ENCODE measurements at places on chromosomes 16 and 17.

DNA sequence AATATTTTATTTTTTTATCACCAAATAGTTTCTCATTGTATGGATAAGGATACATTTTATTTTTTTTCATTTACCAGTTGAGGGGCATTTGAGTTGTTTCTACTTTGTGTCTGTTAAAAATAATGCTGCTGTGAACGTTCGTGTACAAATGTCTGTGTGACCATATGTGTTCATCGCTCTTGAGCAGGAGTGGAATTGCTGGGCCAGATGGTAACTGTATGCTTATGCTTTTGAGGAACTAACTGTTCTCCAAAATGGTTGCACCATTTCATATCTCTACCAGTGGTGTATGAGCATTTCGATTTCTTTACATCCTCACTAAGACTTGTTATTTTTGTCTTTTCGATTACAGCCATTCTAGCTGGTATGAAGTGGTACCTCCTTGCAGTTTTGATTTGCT, 212.5 kb upstream of the N4BP1 start:
- no peak overlapping the region for H3K27ac ChIP-seq
- no peaks in the 10 kb centered on the region for H3K36me3 ChIP-seq
- no peak overlapping the region for H3K4me3 ChIP-seq
- no peak for DNase-seq
- no peaks in the 10 kb centered on the region for H3K4me1 ChIP-seq
- H3K27me3 ChIP-seq: no peaks in the 10 kb centered on the region

GRCh38 chr17:77182205-77183172, 41.7 kb downstream of the SEC14L1 start:
- no peaks in the 10 kb centered on the region for H3K36me3 ChIP-seq
- peak overlapping the region; percentile 30 for H3K4me3 ChIP-seq
- no peaks in the 10 kb centered on the region for H3K27me3 ChIP-seq
- H3K4me1 ChIP-seq: peaks cover 37% of the 10 kb centered on the region
- DNase-seq: peak; percentile 16
- H3K27ac ChIP-seq: peak overlapping the region; percentile 79

- H3K4me1 ChIP-seq: peaks cover 16% of the 10 kb centered on the region
- H3K36me3 ChIP-seq: no peaks in the 10 kb centered on the region
- peak overlapping the region; percentile 60 for H3K4me3 ChIP-seq
Measured at GRCh38 chr17:27846042-27846655, 45.8 kb upstream of the NOS2 start.

GRCh38 chr17:20008242-20009051, 712 bp upstream of the SPECC1 start:
- peaks cover 8% of the 10 kb centered on the region for H3K4me1 ChIP-seq
- peak overlapping the region; percentile 82 for H3K4me3 ChIP-seq
- DNase-seq: peak; percentile 22
- H3K27me3 ChIP-seq: peaks cover 41% of the 10 kb centered on the region

DNA sequence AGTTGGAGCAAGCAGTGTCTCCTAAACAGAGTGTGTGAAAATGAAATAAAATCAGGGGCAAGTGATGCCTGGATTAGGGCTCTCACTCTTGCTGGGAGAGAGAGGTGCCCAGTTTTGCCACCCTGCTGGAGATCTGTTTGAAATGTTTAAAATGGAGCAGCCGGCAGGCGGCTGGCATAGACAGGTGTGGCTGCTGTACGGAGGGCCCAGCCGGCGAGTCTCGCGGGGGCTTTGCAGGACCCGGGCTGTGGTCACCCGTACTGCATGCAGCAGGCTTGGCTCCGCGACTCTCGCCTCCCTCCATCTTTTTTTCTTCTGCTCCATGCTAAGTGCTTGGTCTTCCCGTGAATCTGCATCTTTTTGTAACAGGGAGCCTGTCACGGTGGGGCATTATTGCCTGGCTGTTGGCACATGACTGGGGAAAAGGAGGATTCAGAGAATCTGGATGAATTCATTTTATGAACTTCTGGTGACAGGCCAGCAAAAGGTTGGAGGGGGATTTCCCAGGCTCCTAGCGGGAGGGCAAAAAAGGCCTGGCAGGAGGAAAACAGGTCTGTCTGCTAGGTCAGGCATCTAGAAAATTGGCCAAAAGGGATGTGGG, 1.8 kb downstream of the ZNRF1 start:
- H3K27ac ChIP-seq: no peak overlapping the region
- H3K4me3 ChIP-seq: peak overlapping the region; percentile 78
- H3K27me3 ChIP-seq: peaks cover 12% of the 10 kb centered on the region

- H3K4me1 ChIP-seq: peaks cover 6% of the 10 kb centered on the region
- DNase-seq: no peak
- no peak overlapping the region for H3K4me3 ChIP-seq
- H3K36me3 ChIP-seq: no peaks in the 10 kb centered on the region
Measured at GRCh38 chr17:7712111-7712771, 5.3 kb upstream of the DNAH2 start.

GRCh38 chr17:55056526-55056925, 88.0 kb downstream of the STXBP4 start:
- no peaks in the 10 kb centered on the region for H3K4me1 ChIP-seq
- H3K27me3 ChIP-seq: no peaks in the 10 kb centered on the region
- H3K36me3 ChIP-seq: no peaks in the 10 kb centered on the region
- no peak for DNase-seq
- no peak overlapping the region for H3K27ac ChIP-seq

GRCh38 chr16:72978212-72978611, 69.7 kb downstream of the ZFHX3 start:
- H3K27me3 ChIP-seq: no peaks in the 10 kb centered on the region
- H3K27ac ChIP-seq: no peak overlapping the region
- no peaks in the 10 kb centered on the region for H3K36me3 ChIP-seq
- H3K4me3 ChIP-seq: no peak overlapping the region

DNA sequence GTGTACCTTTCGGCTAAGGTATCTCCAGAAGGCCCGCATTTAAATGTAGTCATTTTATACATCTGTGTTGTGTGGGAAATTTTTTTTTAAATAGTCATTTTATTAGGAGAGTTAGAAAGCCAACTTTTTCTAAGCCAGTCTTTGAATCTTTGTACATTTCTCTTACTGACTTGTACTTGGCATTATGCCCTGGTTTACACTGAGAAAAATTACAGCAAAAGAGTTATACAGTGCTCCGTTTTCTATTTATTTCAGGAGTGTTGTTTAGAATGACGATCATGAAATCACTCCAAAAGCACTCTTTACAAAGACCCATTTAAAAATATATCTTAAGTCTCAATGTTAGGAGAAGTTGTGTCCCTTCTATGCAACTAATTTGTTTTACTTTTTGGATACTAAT, 91.8 kb downstream of the CYB561 start:
- no peaks in the 10 kb centered on the region for H3K4me1 ChIP-seq
- no peak for DNase-seq
- no peaks in the 10 kb centered on the region for H3K27me3 ChIP-seq
- H3K27ac ChIP-seq: no peak overlapping the region
- H3K36me3 ChIP-seq: no peaks in the 10 kb centered on the region
- no peak overlapping the region for H3K4me3 ChIP-seq

- H3K27me3 ChIP-seq: no peaks in the 10 kb centered on the region
- H3K4me1 ChIP-seq: peaks cover 26% of the 10 kb centered on the region
- peaks cover 28% of the 10 kb centered on the region for H3K36me3 ChIP-seq
- no peak overlapping the region for H3K4me3 ChIP-seq
- no peak for DNase-seq
Measured at GRCh38 chr17:19939993-19940721, 37.5 kb downstream of the AKAP10 start.

DNA sequence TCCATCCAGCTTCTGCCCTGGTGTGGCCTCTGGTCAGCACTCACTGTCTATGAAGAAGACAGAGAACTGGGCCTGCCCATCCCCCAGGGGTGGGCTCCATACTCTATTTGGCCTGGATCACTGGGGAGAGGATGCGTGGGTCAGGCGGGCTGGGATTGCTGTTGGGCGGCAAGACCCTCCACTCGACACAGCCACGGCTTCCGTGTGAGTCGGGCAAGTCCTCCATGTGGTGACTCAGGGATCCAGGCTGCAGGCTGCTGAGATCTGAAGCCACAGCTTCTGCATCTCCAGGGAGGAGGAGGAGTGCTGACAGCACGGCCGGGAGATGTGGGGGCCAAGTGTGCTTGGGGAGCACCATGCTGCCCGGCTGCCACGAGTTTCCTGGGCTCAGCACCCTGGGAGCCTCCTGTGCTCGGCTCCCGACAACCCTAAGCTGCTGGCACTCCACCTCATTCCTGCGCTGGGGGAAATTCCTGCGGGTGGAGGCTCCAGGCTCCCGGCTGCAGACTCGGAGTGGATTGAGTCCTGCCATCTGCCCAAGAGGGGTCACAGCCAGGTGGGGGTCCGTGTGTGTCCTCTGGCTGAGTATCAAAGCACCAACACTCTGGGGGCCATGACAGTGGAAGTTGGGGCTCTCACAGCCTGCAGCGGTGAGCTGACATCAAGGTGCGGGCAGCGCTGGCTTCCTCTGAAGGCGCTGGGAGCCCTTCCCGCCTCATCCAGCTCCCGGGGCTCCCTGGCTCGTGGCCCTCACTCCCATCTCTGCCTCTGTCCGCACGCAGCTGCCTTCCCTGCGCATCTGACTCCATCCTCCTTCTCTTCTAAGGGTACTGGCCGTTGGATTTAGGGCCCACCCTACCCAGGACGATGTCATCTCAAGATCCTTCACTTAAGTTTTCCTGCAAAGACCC, 24.4 kb upstream of the CBFA2T3 start:
- no peak overlapping the region for H3K27ac ChIP-seq
- no peak overlapping the region for H3K4me3 ChIP-seq
- no peak for DNase-seq

- H3K27me3 ChIP-seq: no peaks in the 10 kb centered on the region
- H3K4me3 ChIP-seq: no peak overlapping the region
- H3K4me1 ChIP-seq: no peaks in the 10 kb centered on the region
- no peak overlapping the region for H3K27ac ChIP-seq
Measured at GRCh38 chr17:69232650-69233049, 4.0 kb upstream of the ABCA10 start.
